ENCODE measurements at places on chromosomes 5 and 9.

GRCh38 chr5:71475788-71476384 lies 20.4 kb downstream of the BDP1 start:
- DNase-seq: peak; percentile 45

DNA sequence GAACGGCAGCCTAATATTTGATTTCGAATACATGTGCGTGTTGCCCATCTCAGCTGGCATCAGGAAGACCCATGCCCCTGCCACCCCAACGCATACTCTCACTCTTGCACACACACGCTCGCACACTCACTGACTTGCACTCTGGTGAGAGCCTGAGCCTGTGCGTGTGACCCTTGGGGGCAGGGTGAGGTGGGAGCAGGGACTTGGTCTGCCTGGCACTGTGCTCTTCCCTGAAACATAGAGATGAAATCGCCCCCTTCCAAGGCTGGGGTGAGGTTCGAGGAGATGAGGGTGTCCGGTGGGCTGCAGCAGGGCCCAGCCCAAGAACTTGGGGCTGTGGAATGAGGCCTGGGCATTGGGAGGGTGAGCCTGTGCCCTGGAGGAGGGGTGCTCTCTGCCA lies 1.2 kb downstream of the LCN9 start:
- no peak for DNase-seq

GRCh38 chr9:130073373-130073772 lies 19.7 kb downstream of the GPR107 start:
- DNase-seq: peak; percentile 89

DNA sequence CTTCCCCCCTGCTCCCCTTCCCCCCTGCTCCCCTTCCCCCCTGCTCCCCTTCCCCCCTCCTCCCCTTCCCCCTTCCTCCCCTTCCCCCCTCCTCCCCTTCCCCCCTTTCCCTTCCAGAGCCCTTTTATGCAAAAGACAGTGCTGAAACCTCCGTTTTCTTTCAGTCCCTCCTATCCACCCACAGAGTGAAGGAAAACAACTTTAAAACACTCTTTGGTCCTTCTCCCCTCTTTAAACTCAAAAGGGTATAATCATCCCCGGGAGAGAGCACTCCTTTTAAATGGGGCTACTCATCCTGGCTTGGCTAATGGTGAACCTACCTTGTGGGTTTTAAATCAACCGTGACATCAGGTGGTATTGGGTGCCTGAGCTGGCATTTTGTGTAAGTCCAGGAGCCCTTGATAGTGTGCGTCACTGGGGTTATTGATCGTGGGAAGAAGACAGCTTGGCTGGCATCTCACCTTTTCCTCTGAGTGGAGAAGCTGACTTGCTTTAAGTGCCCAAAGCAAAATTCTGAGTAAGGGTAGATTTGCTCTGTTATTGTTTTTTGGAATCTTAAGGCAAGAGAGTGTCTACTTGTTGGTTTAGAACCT lies 2.7 kb downstream of the LARP1 start:
- no peak for DNase-seq

GRCh38 chr5:99004960-99005359 lies 76.2 kb upstream of the CHD1 start:
- DNase-seq: no peak

DNA sequence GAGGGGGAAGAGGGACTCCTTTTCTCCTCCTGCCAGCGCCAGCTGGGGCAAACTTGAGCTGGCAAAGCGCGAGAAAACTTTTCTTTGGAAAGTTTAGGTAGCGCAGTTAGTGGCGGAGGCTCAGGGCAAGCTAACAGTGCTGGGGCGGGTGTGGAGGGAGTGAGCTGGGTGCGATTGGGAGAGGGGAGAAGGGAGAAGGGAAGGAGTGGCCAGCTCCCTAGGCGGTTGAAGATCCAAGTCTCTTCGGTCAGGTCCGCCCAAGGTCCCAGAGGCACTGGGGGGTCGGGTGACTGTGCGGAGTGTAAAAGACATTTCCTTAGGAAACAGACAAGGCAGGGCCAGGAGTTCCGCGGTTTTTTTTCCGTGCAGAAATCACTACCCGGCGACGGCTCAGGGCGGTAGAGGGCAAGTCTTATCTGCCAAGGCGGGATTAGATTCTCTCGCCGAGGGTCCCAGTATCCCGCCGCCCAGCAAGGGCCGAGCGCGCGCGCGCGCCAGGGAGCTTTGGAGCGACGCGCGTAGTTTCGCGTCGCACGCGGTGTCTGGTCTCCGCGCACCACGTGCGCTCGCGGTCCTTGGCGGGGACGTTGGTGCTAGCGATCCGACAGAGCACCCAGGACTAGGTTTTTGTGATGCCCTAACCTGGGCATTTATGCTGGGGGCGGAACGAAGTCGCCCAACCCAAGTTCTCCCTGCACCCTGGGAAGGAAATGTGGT lies 33.6 kb upstream of the NFIB start:
- DNase-seq: peak; percentile 60

DNA sequence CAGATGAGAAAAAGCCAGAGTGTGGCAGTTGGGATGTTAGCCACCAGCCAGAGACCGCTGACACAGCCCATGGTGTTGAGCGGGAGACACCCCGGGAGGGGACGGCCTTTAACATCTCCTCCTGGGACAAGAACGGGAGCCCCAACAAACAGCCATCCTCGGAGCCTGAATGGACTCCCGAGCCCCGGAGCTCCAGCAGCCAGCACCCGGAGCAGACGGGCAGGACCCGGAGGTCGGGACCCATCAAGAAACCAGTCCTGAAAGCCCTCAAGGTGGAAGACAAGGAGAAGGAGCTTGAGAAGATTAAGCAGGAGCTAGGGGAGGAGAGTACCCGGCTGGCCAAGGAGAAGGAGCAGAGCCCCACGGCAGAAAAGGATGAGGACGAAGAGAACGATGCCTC lies 28.0 kb upstream of the POMT1 start:
- no peak for DNase-seq

DNA sequence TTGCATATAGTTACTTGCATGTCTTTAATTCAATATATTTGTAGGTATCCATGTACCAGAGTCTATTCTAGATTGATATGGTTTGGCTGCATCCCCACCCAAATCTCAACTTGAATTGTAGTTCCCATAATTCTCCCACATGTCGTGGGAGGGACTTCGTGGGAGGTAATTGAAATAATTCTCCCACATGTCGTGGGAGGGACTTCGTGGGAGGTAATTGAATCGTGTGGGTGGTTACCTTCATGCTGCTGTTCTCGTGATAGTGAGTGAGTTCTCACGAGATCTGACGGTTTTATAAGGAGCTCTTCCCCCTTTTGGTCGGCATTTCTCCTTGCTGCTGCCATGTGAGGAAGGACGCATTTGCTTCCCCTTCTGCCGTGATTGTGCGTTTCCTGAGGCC lies 16.5 kb downstream of the FBXL7 start:
- DNase-seq: no peak

DNA sequence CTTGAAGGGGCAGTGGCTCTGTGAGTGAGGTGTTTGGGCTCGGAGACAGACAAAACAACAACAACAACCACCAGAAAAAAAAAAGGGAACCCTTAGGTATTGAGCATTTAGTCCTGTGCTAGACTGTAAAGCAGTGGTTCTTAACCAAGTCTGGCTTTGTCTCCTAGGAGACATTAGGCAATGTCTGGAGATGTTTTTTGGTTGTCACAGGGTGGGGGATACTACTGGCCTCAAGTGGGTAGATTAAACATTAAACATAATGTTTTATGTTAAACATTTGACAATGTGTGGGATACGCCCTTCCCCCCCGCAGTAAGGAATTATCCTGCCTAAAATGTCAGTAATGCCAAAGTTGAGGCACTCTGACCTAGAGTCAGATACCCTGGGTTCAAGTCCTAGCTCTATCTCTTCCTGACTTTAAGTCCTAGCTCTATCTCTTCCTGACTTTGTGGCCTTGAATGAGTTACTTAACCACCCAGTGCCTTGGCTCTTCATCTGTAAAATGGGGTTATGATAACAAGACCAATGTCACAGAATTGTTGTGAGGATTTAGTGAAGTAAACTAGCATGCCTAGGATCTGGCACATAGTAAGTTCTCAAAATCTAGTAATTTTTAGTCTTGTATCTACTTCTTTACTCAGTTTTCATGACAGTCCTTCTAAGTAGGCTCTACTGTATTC lies 1.8 kb downstream of the TRIM32 start:
- DNase-seq: no peak

GRCh38 chr9:121050128-121050988 lies at the start of gene C5:
Gene C5 (minus strand): TSS chr9:121050275. CDS start chr9:121050246, 29 bp downstream.
- no peak for DNase-seq

GRCh38 chr5:174947548-174947947 lies 223.2 kb downstream of the MSX2 start:
- no peak for DNase-seq

GRCh38 chr5:140565780-140566095 lies 1.1 kb downstream of the SLC35A4 start:
- peak; percentile 39 for DNase-seq

- DNase-seq: no peak
Observed at GRCh38 chr9:6665628-6666027, 20.1 kb upstream of the GLDC start.

DNA sequence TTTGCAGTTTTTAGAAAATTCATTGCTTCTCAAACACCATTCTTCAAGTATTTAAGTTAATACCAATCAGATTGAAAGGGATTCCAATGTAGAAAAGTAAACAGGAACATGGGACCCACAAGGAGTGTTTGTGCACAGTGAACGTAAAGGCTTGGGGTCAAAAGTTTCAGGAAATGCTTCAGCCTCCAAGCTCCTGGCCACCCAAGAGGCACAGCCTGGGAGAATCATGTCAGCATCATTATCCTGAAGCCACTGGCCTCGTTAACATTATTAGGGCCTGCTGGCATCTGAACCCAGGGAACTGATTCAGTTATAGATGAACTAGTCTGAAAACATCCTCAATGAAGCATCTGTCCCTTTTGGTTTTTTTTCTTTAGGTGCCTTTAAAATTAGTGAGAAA lies 122.9 kb downstream of the NXNL2 start:
- peak; percentile 79 for DNase-seq

DNA sequence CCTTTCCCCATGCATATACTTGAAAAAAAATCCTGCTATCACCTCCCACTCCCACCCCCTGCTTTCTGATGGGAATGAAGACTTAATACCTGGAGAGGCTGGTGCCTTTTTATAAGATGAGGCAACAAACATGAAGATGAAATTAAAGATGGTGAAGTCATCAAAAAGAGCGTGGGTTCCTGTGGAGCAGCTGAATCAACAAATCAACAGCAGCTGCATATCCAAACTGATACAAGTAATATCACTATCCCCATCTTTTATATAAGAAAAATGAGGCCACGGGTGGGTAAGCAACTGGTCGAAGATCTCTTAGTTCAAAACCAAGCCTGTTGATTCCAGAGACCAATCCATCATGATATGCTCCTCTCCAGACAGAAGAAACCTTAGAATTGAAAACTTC lies 268.5 kb downstream of the ENC1 start:
- DNase-seq: no peak

DNA sequence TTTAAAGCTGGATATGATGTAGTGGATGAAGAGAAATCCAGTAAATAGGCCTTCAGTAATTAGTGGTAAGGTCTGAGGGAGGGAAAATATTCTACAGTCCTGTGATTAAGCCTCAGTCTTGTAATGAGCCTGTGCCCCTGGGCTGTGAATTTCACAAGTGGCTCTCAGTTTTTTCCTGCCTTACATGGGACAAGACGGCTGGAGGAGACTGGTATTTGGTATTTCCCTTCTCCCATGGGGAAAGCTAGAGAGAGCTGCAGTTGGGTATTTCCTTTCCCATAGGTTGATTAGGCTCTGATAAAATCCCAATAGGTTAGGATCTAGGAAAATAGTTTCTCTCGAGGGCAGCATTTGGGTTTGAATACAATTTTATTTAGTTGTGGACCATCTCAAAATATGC lies 62.2 kb upstream of the GNA14 start:
- DNase-seq: no peak

- peak; percentile 70 for DNase-seq
Observed at GRCh38 chr5:84249918-84250630, 134.6 kb downstream of the EDIL3 start.

- DNase-seq: peak; percentile 7
Observed at GRCh38 chr5:101942321-101942882, 353.7 kb downstream of the SLCO4C1 start.

DNA sequence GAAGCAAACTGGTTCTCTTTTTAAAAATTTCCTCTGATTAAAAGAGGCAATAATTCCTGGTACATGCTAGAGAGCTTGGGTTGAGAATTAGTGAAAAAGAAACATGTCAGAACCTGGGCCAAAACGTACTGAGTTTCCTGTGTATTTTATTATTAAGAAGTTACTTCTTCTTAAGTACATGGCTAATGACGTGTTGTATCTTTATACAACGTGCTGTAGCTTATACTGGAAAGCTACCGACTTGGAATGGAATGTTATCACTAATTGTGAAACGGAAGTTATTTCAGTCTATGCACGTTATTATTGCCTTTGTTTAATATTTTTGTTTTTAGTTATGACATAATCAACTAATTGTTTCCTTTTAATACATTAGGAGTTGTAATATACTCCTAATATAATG lies 43.1 kb downstream of the ZNF366 start:
- peak; percentile 53 for DNase-seq

DNA sequence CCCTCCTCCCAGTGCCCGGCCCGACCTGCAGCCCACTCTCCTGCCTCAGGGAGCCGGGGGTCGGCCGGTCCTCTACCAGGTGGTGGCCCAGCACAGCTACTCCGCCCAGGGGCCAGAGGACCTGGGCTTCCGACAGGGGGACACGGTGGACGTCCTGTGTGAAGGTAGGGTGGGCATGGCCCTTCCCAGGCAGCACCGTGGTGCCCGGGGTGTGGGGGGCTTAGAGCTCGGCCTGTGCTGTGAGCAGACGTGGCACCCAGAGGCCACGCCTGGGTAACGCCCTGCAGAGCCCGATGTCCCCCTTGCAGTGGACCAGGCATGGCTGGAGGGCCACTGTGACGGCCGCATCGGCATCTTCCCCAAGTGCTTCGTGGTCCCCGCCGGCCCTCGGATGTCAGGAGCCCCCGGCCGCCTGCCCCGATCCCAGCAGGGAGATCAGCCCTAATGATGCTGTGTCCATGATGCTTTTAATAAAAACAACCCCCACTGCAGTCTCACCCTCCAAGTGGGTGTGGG lies 7.2 kb downstream of the ENTPD8 start:
- no peak for DNase-seq

- DNase-seq: no peak
Observed at GRCh38 chr5:160697281-160697680, 154.7 kb downstream of the ATP10B start.

All from fibroblast of pulmonary artery (primary cell).